ENCODE measurements at places on chromosomes 1 and 21.

DNA sequence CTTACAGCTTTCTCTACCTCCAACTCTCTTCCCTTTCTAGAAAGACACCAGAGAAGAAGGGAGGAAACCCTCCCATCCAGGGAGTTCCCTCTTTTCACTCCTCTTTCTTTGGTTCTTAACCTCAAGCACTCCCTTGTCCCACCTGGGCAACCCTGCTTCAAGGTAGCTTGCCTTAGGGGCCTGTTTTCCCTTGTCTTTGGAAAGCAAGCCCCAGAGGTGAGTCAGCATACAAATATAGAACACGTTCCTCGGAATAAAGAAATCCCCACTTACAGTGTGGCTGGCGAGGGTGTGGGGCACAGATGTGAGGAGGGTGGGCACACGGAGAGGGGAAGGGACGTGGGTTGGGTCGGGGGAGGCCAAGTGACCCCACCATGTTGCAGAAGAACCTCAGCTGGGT is 26.1 kb upstream of the KCNE2 start:
- no peak for DNase-seq

- no peak for DNase-seq
Observed at GRCh38 chr1:200905411-200906052, 10.8 kb downstream of the INAVA start.

DNA sequence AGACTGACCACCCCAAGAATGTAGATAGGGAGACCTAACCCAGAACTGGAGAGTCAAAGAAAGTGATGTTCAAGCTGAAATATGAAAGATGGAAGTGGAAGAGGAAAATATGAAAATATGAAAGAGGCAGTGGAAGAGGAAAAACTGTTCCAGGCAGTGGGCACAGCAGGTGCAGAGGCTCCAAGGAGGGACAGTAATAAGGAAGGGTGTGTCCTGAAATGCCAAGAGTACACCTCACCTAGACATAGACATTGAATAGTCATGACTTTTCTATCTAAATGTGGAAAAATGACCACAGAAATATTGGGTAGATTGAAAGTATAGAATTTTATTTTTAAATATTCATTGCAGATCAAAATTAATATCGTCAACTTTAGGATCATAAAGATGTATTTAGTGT is 161.7 kb upstream of the USP24 start:
- DNase-seq: no peak

- DNase-seq: no peak
Observed at GRCh38 chr1:87408665-87409248, 80.1 kb downstream of the LMO4 start.

GRCh38 chr1:197144570-197145325 is 1.7 kb downstream of the ASPM start:
- no peak for DNase-seq

- DNase-seq: no peak
Observed at GRCh38 chr1:22412932-22413727, 38.5 kb upstream of the ZBTB40 start.

GRCh38 chr1:57770772-57771171 is 346.9 kb upstream of the DAB1 start:
- no peak for DNase-seq

- DNase-seq: no peak
Observed at GRCh38 chr1:159510229-159510541, 25.6 kb downstream of the OR10J5 start.

DNA sequence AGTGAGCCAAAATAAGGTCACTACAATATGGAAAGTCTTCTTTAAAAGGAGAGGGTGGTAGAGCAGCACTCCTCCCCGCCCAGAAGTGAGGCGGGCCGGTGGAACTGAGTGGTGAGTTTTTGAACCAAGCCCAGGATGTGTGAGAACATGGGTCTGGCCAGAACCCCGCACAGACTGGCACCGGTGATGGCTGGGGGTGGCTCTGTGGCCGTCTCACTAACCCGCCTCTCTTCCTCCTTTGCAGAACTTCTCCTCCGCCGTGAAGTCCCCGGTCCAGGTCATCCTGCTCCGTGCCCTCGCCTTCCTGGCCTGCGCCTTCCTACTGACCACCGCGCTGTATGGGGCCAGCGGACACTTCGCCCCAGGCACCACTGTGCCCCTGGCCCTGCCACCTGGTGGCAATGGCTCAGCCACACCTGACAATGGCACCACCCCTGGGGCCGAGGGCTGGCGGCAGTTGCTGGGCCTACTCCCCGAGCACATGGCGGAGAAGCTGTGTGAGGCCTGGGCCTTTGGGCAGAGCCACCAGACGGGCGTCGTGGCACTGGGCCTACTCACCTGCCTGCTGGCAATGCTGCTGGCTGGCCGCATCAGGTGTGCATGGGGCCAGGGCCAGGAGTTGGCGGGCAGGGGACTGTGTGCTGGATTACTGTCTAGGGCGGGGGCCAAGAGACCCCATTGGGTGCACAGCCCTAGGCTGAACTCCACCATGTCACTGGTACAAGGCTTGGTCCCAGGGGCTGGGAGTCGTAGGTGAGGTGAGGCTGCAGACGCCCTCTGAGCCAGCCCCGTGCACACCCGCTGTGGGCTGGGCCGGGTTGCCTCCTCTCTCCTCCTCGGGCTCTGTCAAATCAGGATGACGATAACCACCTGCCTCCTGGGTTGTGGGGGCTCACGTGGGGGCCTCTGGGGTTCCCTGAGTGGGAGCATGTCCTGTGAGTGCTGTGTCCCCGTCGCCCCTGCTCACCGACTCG is 12.4 kb downstream of the TMEM201 start:
- DNase-seq: no peak

- no peak for DNase-seq
Observed at GRCh38 chr21:18940791-18941190, 537.2 kb upstream of the TMPRSS15 start.

DNA sequence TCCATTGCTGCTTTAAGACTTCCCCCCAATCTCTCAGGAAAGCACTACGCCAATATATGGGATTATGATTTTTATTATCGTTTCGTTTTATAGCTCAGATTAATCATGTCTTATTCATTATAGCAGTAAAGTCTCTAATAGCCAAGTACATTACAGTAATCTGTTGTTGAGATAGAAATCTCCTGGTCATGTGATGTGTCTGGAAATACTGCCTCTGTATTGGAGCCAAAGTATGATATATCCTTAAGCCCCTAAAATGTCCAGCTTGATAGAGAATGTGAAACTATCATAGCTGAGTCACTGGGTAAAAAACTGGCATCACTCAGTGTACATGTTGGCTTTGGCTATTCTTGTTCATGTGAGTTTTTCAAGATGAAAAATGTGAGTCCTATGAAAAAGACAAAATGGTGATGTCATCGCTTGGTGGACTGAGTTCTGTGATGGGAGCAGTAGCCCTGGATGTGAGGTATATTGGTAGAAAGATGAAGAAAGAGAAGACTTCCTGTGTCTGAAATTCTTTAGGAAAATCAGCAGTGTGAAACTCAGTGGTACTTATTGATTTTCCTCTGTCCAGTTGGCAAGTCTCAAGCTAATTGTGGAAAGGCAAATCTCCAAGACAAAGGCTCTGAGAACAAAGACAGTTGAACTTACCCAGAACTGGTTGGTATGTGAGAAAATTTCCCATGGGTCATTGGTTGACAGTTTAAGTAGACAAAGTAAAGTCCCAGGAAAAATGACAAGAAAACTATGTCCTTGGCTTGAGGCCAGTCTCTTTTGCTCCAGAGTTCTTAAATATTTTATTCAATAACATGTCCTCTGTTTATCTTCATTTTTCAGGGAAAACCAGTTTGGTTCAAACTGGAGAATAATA is 76.2 kb downstream of the BRINP2 start:
- DNase-seq: no peak

GRCh38 chr1:58811303-58811702 is 27.5 kb upstream of the JUN start:
- DNase-seq: no peak

DNA sequence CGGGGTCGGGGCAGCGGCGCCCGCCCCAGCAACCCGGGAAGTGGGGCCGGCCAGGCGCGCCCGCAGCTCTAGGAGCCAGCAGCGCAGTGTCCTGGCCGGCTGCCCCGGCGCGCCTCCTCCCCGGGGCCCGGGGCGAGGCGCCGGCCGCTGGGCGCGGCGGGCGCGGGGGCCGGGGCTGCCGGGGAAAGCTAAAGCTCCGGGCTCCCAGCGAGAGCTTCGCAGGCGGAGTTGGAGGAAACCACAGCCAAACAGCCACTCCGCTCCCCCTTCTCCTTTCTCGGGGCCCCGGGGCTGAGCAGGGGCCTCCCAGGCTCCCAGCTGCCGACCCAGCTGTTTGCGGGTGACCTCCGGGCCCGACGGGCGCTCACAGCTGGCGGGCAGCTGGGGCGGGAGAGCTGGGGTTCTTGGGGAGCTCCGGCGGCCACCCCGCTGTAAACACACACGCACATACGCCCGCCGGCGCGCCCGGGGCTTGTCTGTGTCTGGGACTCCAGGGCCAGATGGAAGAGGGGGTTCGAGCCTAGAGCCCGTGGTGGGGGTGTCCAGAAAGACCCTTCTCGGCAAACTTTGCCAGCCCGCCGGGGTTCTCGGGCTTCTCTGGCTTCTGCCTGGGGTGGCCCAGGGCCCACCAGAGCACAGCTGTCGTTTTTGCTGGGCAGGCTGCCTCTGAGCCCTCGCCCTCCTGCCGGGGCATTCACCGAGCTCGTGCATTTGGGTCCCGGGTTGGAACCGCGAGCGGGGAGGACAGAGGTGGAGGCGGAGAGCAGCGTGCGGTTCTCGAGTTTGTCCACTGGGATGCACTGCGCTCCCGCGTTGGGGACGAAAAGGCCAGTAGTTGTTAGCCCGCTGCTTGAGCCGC is 1.5 kb downstream of the AJAP1 start:
- no peak for DNase-seq

GRCh38 chr1:24323281-24323680 is 4.1 kb downstream of the GRHL3 start:
- no peak for DNase-seq

GRCh38 chr1:77697441-77697840 is 15.0 kb upstream of the ZZZ3 start:
- DNase-seq: no peak

DNA sequence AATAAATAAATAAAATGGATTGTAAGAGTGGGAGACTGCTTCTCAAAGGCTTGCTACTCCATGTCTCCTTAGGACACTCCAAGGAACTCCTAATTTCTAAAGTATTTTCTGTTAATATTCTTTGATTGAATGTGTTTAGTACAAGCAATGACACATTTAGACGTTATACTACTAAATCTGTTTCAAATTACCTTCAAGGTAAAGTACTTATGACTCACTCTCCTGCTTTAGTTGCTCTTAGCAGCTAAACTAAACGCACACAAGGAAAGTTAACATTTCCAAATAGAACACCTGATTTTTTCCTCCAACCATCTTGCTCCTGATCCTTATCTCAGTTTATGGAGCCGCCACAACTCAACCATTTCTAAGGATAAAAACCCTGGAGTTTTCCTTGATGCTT is 969.8 kb upstream of the ADGRL4 start:
- DNase-seq: no peak

DNA sequence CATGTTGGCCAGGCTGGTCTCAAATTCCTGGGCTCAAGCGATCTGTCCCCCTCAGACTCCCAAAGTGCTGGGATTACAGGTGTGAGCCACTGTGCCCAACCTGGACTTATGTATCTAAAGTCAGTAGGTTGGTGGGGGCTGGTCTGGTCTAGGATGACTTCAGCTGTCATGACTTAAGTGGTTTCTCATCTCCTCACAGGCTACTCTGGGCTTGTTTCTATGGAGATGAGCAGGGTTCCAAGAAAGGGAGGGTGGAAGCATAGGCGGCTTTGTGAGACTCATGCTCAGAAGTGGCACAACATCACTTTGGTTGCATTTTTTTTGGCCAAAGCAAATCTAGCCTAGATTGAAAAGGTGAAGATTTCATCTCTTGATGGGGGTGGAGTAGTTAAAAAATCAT is 115.9 kb upstream of the IVNS1ABP start:
- DNase-seq: no peak

GRCh38 chr1:209651138-209651587 is 1.1 kb downstream of the LAMB3 start:
- DNase-seq: no peak

DNA sequence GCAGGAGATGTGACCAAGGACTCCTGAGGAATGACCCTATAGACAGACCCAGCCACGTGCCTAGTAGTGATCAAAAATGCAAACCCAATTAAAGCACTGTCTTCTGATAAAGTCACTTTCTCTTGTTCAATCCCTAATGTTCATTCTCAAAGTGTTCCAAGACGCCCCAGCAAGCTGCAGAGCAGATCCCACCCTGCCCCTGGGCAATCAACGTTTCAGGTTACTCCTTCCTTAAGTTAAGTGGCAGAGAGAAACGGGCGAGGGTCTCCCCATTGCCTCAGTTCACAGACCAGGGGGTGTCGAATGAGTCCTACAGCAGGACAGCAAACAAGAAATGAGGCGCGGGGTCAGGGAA is 699 bp upstream of the RGS2 start:
- DNase-seq: no peak

DNA sequence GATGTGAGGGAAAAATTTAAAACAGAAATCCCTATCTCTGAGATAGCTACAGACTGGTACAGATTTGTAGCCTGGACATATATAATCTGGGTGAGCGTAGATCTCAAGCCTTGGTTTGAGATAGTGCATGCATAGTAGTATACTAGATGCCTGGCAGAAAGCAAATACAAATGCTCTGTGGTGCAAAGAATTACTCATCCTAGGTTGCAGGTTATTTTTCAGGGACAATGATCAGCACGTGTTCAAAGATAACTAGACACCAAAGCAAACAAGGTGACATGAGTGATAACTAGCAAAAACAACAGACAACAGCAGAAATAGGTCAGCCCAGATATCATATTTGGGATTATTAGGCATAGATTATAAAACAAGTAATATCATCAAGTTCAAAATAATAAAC is 292.5 kb downstream of the HLX start:
- DNase-seq: no peak

DNA sequence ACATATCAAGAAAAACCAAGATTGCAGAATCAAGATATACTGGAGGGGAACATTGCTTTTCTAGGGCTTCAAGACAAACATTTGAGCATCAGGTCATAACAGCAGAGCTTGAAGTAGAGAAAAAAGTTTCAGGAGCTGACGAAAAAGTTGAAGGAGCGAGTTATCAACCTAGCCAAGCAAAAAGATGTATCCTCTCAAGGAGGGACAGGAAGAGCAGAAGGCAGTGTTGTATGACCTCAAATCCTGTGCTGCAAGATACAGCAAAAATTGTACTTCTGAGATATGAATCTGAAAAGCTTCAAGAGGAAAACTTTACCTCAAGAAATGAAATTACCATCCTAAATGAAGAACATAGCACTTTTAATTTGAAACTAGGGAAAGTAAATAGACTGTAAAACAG is 153.1 kb downstream of the AK5 start:
- DNase-seq: no peak

- no peak for DNase-seq
Observed at GRCh38 chr21:33234635-33235520, 5.1 kb downstream of the IFNAR2 start.

DNA sequence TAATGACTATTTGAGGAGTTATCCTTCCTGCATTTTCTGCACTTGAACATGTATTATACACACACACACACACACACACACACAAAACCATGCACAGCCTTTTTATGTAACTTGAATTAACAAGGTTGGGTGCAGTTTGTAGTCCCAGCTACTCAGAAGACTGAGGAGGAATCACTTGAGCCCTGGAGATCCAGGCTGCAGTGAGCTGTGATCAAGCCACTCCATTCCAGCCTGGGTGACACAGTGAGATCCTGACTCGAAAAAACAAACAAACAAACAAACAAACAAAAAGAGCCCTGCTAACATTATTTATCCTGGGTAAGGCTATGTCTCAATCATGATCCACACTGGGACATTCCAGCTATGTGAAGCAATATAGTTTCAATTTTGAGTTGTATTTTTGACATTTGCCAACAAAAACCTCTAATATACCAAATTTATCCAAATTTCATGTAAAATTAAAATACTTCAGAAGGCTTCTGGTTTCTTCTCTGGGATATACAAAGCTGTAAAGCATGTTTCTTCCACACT is 156.8 kb downstream of the NTPCR start:
- DNase-seq: no peak

Measured in left lobe of liver (tissue), 2 donors.